Fibroblast of skin of back (primary cell): ENCODE measurements at places on chromosomes 6 and 20.
A peak's percentile ranks its signal among the peaks of the same experiment; 100 is the strongest.

GRCh38 chr20:38303908-38304379 lies at the start of gene BPI:
BPI (plus strand) TSS chr20:38304156; CDS start chr20:38304224, 68 bp downstream.
- peak; percentile 52 for DNase-seq

GRCh38 chr6:1933292-1933691 lies 312.1 kb downstream of the GMDS start:
- DNase-seq, result no peak

DNA sequence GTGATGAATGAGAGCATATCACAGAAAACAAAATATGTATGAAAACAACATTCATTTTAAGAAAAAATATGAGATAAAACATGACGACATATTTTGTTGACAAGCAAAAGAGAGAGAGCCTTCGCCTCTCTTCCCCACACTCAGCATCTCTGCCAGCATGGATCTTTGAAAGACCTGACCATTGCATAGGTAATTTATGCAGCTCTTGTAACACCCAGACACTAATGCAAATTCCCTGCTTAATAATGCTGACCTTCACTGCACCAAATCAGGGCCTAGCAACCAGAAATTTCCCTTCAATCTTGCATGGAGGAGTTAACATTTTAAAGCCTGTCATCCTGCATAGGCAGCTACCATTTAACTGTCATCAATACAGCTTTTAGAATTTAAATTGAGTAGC lies 50.0 kb upstream of the CNR1 start:
- DNase-seq, result no peak

GRCh38 chr20:35344354-35344837 lies 52.2 kb upstream of the FAM83C start:
- DNase-seq, result peak; percentile 46

- DNase-seq, result peak; percentile 90
Observed at GRCh38 chr6:26183581-26184366, 96.5 kb downstream of the HFE start.
